ENCODE measurements at places on chromosomes 5 and 9. TPM values are rescaled to one million over a fixed set of nuclear protein-coding genes. Genes with fewer than 3 reads are reported as not detected.

- DNase-seq, result no peak
These were observed 1035.2 kb upstream of the ARRDC3 start for GRCh38 chr5:92418341-92418740.

DNA sequence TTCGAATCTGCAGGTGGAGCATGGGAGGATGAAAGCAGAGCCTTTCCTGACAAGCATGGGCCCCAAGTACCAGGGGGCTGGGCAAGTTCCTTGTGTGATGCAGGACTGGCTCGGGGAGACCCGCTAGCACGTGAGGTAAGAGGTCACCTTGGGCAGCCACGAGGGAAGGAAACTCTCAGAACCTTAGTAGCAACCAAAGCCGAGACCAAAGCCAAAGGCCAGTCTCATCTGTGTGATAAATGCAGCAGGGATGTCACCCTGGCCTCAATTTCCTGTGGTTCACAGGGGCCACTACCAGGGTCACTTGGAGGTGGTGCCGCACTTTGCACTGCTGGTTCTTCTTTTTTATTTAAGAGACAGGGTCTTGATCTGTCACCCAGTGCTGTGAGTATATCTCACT lies 39.5 kb downstream of the PRRT1B start:
- DNase-seq, result no peak

CYSRT1 gene
- total RNA-seq, result not detected

DNA sequence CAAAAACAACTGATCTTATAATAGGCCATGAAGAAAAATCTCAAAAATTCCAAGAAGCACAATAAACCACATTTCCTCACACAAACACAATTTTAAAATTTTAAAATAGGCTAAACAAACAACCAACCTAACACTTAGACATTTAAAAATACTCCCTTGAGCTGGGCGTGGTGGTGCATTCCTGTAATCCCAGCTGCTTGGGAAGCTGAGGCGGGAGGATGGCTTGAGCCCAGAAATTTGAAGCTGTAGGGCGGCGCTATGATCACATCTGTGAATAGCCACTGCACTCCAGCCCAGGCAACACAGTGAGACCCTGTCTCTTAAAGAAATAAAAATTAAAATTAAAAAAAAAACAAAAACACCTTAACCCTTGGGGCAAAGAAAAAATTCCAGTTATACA lies 36.9 kb upstream of the TESK1 start:
- DNase-seq, result no peak

- peak; percentile 45 for DNase-seq
These were observed 118.8 kb downstream of the WNK2 start for GRCh38 chr9:93302586-93303257.

DNA sequence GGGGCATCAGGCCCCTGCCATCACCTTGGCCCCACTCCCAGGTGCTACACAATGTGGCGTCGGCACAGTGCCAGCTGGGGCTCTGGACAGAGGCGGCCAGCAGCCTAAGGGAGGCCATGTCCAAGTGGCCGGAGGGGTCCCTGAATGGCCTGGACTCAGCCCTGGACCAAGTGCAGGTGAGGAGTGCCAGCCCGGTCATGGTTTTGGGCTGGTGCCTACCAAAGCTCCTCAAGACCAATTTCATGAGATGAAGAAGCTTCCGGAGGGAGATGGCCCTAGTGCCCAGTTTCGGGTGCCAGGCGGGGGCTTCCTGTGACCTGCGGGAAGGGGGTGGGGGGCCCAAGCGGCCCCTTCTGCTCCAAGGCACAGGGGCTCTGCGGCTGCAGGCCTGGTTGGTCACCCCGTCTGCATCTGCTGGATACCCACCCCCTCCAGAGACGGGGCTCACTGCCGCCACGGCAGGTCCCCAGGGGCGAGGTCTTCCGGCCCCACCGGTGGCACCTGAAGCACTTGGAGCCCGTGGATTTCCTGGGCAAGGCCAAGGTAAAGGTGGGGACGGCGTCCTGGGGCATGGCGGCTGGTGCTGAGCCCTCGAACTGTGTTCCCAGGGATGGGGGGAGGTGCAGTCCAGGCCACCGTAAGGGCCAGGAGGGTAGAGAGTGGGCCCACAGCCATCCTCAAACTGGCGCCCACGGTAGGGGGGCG lies 5.8 kb downstream of the NOXA1 start:
- no peak for DNase-seq

DNA sequence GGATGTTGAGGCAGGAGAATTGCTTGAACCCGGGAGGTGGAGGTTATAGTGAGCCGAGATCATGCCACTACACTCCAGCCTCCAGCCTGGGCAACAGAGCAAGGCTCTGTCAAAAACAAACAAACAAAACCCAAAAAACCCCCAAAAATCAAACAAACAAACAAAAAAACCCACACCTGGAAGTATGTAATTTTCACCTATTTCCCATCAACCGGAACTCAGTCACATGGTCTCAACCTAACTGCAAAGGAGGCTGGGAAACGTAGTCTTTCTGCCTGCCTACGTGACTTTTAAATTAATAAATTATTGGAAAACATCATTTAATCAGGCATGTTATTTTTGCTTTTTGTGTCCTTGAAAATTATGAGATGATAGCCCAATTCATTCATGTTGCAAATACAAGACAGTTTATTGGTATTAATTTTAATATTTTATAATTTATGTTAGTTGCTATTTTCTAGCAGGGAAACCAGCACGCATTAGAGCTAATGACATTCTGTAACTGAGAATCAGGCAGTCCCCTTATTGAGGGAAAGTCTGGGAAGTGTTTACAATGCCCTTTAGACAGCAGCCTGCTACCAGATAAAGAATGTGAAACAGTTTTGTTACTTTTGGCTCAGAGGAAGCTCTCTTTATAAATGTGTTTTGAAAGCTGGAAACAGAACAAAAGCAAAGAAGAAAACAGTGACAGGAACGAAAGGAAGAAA lies 110.3 kb downstream of the NXNL2 start:
- DNase-seq, result no peak

- DNase-seq, result no peak
These were observed 180.4 kb downstream of the GAS1 start for GRCh38 chr9:86766912-86767311.

DNA sequence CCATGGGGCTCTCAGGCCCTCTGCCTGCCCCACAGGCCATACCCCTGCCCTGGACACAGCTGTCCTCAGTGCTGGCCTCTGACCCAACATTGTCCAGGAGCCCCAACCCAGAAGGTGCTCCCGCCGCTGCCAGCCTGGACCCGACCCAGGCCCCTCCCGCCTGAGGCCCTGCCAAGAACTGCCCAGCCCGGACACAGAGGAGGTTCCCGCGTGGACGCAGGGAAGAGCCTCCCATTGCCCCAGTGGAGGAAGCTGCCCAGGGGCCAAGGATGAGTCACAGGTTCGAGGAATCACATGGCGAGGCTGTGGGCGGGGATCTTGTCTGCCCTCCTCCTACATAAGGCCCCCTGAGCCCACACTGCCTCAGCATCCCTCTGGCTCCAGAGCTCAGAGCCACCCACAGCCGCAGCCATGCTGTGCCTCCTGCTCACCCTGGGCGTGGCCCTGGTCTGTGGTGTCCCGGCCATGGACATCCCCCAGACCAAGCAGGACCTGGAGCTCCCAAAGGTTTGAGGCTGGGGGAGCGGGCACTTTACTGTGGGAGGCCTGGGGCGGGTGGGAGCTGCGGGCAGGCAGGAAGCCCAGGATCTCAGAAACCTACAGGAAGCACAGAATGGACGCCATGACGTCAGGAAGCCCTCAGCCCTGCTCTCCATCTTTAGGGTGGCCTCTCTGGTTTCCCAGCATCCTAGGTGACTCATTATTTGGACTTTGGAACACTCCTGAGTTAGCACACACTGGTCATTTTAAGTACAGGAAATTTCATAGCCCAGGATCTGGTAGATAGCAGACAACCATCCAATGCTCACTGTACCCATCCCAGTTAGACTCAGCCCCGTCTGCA lies at the start of gene PAEP:
Gene PAEP (plus strand): TSS at position 366 of the 844 bp plus-strand sequence.
- DNase-seq, result no peak

GRCh38 chr9:72950875-72951442 lies 1.9 kb downstream of the ALDH1A1 start:
- DNase-seq, result no peak

GRCh38 chr9:38066197-38066913 lies 2.7 kb downstream of the SHB start:
- DNase-seq, result no peak

DNA sequence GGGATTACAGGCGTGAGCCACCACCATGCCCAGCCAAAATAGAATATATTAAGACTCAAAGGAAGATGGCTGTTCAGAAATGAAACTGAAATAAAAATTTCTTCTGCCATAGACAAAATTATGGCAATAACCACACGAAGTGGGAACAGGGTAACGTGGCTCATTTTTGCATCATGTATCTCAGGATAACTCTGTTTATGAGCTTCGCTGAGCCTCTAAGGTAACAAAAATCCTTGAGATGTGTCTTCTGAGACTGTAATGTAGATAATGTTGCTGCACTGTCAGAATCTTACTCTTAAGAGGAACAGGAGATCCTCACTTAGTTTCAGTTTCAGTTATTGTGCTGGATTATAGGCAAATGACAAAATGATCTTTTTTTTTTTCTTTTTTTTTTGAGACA lies 153.8 kb downstream of the GOLPH3 start:
- no peak for DNase-seq

- DNase-seq, result no peak
These were observed 112.5 kb upstream of the IER5L start for GRCh38 chr9:129290606-129291005.

WDR31 gene
- 22.7 TPM for total RNA-seq

DNA sequence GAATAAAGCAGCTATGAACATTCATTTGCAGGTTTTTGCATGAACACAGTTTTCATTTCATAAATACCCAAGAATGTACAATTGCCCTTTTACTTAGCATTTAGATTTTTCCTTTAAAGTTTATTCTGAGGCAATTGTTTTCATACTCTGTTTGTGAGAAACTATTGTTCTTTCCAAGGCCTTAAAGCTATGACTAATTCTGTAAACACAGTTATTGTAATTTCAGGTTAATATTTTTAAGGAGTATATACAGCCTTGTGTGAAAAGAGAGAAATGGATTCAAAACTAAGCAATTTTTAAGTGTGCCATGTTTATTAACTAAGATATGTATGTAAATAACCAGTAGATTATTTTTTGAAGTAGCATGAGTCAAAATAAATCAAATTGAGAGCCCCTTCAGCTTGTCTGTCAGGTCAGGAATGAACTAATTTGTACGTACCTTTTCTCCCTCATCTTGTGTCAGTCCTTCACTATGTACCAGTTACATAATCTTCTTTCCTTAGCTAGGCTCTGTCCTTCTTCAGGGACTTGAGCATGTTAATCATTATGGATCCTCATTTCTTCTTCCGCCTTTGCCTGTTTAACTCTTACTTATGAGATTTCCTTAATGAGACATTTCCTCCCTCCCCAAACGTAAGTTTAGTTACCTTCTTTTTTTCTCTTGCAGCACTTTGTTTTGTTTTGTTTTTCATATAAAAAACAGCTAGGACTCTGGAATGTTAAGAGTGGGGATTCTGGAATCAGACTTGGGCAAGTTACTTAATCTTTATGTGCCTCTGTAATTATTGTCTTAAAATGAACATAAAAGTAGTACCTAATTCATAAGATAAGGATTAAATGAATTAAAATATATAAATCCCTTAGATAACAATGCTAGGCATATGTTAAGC lies 63.6 kb downstream of the NIPBL start:
- DNase-seq, result no peak

- peak; percentile 61 for DNase-seq
These were observed 31.8 kb upstream of the RXRA start for GRCh38 chr9:134294153-134295071.

RFESD gene
- 5.3 TPM for total RNA-seq

AGTPBP1 gene
- total RNA-seq, result 45.3 TPM
